GM04504 (cell line): ENCODE measurements at places on chromosomes 1 and 21.
A peak's percentile ranks its signal among the peaks of the same experiment; 100 is the strongest.

GRCh38 chr1:58785442-58786058 lies 1.7 kb upstream of the JUN start:
- DNase-seq: no peak

GRCh38 chr1:16498573-16499413 lies 15.3 kb downstream of the RNU1-1 start:
- peak; percentile 62 for DNase-seq

- DNase-seq: no peak
These were observed 18.7 kb upstream of the ABCD3 start for GRCh38 chr1:94399453-94399852.

DNA sequence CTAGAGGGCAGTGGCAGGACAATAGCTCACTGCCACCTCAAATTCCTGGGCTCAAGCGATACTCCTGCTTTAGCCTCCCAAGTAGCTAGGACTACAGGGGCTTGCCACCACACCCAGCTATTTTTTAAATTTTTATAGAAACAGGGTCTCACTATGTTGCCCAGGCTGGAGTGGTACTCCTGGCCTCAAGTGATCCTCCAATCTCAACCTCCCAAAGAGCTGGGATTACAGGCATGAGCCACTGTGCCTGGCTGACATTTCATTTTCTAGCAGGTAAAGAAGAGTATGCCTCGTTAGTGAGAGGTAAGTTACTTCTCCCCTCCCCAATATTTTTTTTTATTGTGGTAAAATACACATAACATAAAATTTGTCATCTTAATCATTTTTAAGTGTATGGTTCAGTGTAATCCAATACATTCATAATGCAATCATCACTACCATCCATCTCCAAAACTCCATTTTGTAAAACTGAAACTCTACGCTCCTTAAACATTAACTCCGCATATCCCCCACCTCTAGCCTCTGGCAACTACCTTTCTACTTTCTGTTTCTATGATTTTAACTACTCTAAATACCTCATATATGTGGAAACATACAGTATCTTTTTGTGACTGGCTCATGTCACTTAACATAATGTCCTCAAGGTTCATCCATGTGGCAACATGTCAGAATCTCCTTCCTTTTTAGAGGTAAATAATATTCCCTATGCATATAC lies 22.4 kb downstream of the ZZZ3 start:
- DNase-seq: no peak

DNA sequence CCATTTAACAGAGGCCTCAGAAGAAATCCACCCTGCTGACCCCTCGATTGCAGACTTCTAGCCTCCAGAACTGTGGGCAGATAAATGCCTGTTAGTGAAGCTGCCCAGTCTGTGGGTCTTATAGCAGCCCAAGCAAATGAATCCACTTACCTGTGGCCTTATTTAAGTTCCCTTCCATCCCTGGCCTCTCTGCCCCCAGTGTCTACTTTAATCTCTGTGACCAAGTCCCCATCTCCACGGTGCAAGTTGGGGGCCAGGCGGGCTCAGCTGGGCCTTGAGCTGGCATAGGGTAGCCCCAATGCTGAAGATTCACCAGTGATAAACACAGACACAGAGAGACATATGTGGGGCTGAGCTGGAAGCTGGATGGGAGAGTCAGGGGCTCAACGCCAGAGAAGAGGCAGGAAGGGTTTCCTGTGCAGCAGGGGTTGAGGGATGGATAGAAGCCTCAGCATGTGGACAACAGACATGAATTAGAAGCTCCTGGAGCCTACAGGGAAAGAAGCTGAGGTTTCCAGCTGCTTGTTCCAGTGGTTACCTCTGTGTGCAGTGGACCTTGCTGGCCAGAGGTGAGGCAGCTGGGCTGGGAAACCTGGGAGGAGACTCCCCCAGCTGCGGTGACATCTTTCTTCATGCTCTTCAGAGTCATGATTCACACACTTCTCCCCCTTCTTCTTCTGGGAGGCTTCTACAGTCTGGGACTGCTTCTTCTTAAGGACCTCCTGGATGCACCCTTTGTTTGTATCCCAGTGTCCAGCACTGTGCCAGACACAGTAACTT lies 13.4 kb upstream of the B3GALT5 start:
- no peak for DNase-seq

DNA sequence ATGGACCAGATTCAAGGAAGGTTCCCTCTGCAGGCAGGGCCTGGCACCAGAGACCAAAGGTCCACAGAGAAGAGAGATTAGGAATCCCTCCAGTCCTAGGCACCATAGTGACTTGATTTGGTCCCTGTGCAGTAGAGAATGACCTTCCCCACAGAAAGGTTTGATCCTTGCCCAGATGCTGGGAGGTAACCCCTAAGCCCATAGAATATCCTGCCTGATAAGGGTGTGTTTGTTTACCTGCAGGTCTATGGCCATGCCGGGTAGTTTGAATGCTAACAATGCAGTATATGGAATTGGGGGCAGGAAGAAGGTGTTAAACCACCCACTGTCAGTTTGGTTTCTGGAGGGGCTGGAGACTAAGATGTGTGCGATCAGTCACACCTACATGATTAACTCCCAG lies 57.1 kb upstream of the NFASC start:
- no peak for DNase-seq

GRCh38 chr1:2127187-2128145 lies 67.1 kb downstream of the FAAP20 start:
- no peak for DNase-seq

DNA sequence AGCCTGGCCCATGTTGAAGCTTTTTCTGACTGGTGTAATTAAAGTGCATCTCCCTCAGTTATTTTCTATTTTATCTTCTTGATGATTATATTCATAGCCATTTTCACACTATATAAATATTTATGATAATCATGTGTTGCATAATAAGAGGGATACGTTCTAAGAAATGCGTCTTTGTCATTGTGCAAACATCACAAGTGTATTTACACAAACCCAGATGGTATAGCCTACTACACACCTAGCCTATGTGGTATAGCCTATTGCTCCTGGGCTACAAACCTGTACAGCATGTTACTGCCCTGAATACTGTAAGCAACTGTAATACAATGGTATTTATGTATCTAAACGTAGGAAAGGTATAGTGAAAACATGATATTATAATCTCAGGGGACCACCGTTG lies 88.1 kb downstream of the BACH1 start:
- no peak for DNase-seq

- no peak for DNase-seq
These were observed 105.7 kb downstream of the SYF2 start for GRCh38 chr1:25126562-25126961.

- no peak for DNase-seq
These were observed 7.2 kb upstream of the GUCA2A start for GRCh38 chr1:42171679-42172266.

DNA sequence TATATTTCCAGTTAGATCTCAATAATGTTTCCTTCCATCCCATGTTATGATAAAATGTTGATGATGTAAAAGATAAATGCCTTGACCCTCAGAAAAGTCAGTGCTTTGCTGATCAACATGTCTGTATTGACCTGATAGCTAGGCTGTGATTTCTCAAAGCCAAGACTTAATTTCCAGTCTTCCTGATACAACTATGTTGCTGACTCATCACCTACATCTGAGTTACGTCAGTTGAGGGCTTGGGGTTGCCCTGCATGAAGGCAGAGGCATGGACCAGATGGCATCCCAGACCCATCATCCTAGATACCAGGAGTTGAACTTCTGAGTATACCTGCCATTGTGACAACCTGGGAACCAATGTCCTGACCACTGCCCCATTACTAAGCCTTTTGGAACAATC lies 4.8 kb downstream of the LCE1D start:
- DNase-seq: no peak

DNA sequence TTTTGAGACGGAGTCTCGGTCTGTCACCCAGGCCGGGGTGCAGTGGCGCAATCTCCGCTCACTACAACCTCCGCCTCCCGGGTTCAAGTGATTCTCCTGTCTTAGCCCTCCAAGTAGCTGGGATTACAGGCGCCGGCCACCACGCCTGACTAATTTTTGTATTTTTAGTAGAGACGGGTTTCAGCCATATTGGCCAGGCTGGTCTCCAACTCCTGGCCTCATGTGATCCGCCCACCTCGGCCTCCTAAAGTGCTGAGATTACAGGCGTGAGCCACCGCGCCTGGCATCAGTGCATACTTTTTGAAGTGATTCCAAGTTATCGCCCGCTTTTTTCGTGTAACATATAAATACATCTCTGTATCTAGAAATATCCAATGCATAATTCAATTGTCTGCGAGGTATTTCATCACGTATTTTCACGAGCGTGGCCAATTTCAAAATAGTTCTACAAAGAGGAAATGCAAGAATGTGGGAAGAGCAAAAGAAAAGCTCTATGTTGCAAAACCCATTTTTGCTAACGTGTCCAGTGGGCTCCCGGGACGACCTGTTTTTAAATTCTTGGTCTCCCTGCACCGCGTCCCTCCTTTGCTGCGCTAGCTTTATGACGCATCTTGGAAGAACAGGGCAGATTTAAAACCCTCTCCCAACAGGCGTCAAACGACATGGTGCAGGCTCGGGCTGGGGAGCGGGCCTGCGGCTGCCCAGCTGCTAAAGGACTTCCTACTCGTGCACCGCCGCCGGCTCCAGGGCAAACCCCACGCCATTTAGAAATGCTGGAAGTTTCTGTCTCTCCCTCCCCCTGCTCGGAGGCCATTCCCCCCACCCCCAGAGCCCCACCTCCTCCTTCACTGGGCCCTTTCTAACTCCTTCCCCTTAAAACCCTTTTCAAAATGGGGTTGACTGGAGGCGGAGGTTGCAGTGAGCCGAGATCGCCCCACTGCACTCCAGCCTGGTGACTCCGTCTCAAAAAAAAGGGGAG lies 923 bp upstream of the IFNGR2 start:
- DNase-seq: peak; percentile 60

DNA sequence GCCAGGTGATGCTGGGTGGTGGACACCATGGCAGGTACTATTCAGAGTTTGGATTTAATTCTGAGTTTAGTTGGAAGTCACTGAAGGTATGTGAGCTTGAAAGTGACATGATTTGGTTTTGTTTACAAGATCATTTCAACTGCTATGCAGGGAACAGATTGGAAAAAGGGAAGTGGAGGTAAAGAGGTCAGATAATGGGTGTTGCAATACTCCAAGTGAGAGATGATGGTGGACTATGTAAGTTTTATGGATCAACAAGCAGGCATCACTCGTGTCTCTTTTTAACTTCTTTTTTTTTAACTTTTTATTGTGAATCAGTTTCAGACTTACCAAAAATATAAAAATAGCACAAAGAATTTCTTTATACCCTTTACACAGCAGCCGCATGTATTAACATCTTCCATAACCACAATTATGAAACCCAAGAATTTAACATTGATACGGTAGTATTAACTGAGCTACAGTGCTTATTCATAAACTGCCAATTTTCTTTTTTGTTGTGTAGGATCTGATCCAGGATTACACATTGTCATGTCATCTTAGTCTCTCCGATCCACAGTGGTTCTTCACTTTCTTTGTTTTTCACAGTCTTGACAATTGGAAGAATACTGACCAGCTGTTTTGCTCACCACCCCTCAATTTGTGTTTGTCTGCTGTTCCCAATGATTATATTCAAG lies 24.9 kb upstream of the NHLH2 start:
- no peak for DNase-seq

DNA sequence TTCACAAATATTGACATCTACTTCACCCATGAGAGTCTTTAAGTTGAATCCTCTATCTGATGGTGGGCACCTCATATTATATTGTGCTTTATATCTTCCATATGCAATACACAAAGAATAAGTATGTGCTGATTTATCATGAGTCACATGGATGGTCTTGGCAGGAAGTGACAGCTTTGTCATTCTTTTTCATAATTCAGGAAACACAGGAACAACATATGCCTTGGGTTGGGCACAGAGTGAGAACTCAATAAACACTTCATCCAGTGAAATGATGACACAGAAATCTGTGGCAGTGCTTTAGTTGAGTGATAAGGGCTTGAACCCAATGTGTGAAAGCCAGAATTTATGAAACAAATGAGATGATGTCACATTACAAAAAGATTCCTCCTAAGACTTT lies 41.2 kb downstream of the GADD45A start:
- DNase-seq: no peak

DNA sequence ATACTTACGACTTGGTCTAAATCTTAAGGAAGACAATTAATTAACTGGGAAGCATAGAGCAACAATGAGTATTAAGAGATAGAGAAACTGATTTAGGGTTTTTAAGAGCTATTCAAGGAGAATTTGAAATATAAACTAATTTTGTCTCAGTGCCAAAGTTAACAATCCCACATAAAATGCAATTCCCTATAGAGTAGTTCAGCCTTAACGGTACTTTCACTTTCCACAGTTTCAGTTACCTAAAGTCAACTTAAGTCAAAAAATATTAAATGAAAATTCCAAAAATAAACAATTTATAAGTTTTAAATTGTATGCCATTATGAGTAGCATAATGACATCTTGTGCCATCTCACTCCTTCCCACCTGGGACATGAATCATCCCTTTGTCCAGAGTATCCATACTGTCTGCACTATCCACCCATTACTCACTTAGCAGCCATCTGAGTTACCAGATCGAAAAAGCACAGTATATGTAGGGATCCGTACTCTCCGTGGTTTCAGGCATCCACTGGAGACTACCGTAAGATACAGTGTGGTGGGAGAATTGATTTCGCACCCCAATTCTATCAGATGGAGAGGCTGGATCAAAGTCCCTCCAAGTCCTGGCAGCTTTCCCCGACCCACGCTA lies 4.8 kb upstream of the SARS1 start:
- DNase-seq: no peak

DNA sequence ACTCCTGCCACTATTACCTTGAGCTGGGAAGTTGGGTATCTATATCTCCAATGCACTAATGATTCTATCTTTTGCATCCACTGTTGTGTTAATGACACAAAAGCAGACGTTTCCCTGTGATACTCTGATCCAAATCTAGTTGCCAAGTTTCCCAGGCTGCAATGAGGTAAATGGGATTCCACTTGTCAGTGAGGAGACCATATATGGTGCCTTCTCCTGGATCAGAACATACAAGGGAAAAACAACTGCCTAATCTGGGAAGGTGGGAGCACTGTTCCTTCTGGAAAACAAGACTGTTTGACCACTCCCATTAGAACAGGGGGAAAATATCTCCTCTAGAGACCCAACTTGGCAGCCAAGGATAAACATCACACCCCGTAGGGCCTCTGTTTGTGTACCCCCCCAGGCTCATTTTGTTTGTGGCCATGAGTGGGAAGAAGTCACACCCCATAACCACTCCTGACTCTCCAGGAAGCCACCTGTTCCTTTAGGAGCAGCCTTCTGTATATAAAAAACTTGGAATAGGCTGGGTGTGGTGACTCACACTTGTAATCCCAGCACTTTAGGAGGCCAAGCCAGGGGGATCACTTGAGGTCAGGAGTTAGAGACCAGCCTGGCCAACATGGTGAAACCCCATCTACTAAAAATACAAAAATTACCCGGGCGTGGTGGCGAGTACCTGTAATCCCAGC lies 28.5 kb upstream of the SLC6A9 start:
- no peak for DNase-seq
